ENCODE measurements at places on chromosomes 12 and 14.
A peak's percentile ranks its signal among the peaks of the same experiment; 100 is the strongest.

DNA sequence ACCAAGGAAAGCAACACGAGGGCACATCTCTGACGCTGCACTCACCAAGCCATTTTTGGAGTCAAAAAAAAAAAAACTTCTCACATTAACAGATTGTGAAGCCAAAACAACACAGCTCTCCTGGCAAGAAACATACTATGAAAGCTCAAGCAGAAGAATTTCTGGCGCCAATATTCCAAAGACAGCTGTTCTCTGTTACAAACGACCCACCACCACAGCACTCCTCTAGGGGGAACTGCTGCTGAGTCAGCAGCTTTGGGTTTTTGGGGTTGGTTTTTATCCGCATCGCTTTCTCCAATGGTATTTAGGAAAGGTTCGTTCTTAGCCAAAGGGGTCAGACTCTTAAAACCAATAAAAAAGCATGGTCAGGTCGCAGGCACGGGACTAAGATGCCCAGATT is 379.4 kb downstream of the RPS29 start:
- no peak for DNase-seq

- DNase-seq, result no peak
These were observed 512.1 kb downstream of the DIO2 start for GRCh38 chr14:79699206-79699605.

GRCh38 chr12:71011261-71011660 is 90.7 kb upstream of the PTPRR start:
- DNase-seq, result no peak

DNA sequence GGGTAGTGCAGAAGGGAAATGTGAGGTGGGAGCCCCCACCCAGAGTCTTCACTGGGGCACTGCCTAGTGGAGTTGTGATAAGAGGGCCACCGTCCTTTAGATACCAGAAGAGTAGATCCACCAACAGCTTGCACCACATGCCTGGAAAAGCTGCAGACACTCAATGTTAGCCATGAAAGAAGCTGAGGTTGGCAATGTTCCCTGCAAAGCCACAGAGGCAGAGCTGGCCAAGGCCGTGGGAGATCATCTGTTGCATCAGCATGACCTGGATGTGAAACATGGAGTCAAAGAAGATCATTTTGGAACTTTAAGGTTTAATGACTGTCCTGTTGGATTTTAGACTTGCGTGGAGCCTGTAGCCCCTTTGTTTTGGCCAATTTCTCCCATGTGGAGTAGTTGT is 468.4 kb upstream of the FOXG1 start:
- no peak for DNase-seq

DNA sequence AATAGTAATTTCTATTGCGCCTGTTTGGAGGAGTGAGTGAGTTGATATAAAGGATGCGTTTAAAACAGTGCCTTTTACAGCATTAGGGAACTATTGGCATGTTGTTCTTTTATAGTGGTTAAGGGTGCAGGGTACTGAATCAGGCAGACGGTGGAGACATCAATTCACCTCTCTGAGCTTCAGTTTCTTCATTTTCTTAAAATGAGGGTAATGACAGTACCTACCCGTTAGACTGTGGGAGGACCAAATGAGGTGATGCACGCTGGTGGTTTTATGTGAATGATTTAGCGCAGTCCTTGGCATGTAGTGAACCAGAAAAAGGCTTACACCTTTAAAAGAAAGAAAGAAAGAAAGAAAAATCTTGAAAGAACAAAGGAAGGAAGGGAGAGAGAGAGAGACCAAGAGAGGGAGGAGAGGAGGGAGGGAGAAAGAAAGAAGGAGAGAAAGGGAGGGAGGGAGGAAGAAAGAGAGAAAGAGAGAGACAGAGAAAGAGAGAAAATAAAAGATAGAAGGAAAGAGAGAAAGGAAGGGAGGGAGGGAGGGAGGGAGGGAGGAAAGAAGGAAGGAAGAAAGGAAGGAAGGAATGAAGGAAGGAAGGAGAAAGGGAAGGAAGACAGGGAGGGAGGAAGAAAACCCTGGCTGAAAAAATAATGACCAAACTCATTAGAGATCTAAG is 22.2 kb upstream of the CCND2 start:
- no peak for DNase-seq

DNA sequence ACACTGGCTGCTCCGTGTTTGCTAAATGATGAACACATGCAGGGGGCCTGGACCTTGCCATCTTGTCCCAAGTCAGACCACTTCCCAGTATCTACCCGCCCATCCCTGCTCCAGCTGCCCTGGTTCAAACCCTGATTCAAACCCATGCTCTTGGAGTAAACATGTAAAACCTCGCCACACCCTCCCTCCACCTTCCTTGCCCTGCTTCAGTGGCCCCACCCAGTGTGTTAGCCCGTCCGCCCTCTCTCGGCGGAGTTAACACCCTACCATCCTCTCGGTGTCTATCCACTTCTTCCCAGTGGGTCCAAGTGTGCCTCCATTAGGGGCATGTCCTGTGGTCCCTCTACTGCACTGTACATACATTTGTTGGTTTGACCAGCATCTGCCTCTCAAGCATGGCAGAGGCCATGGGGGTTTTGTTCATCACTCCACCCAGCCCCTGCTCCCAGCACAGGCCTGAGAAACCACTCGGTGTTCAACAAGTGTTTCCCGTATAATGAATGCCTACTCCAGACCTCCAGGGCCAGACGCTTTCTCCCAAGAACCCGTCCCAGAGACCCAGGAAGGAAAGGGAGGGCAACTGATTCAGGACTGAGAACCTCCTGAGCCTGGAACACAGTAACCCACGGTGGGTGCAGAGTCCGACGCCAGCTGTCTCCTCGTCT is 37.1 kb downstream of the P2RX4 start:
- DNase-seq, result no peak

GRCh38 chr12:99277591-99278379 is 369.8 kb upstream of the GARIN6 start:
- no peak for DNase-seq

GRCh38 chr12:6532051-6532926 is 2.0 kb upstream of the GAPDH start:
- DNase-seq, result peak; percentile 62

DNA sequence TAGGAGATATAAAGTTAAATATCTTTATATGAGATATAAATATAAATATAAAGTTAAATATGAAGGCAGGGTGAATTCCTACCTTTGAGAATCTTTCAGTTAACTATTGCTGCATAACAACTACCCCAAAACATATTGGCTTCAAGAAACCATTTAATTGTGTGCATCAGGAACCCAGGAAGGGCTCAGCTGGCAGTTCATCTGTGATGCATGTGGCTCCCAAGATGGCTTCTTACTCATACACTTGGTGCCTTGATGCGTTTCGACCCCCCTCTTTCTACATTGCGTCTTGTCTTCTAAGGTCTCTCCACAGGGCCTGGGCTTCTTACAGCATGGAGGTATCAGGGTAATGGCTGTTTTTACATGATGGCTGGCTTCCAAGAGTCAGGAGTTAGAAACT is 253.9 kb upstream of the CRY1 start:
- DNase-seq, result no peak

GRCh38 chr14:65986041-65986440 is 500.1 kb upstream of the CCDC196 start:
- no peak for DNase-seq

DNA sequence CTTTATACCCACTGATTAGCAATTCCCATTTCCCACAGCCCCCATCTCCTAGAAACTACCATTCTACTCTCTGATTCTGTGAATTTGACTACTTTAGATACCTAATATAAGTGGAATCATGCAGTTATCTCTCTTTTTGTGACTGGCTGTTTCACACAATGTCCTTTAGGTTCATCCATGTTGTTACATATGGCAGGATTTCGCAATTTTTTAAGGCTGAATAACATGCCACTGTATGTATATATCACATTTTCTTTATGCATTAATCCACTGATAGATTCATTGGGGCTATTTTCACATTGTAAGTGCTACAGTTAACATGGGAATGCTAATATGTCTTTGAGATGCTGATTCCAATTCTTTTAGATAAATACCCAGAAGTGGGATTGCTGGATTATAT is 11.8 kb upstream of the TBK1 start:
- DNase-seq, result no peak

DNA sequence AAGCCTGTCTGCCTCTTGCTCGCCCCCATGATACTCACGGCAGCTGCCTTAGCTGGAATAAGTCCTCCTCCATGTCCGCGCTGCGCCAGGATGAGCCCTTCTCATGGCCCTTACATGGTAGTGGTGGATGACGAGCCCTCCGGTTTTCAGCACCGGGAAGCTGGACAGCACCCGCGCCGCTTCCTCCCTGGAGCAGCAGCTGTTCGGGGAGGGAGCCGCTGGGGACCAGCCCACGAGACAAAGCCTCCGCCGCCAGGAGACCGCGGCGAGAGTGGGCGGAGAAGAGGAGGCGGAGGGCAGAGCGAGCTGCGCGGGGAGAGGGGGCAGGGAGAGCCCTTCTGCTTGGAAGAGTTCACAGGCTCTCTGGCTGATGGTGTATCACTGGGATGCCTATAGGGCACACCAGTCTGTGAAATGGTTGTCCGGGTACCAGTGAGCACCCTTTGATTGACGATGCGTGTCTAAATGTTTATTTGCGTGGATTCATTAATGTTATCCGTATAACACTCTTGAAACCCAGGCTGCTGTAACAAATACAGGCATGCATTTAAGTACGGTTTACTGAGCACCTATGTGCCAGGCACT is at the start of gene SVOP:
SVOP (minus strand) TSS at position 273 of the 585 bp plus-strand sequence; CDS start at position 73, 200 bp downstream.
- DNase-seq, result peak; percentile 83

- no peak for DNase-seq
These were observed 155.7 kb upstream of the LRIG3 start for GRCh38 chr12:59075968-59076490.

GRCh38 chr12:67541625-67541991 is 106.9 kb upstream of the DYRK2 start:
- DNase-seq, result no peak

GRCh38 chr12:28742791-28743190 is 406.3 kb upstream of the FAR2 start:
- no peak for DNase-seq

DNA sequence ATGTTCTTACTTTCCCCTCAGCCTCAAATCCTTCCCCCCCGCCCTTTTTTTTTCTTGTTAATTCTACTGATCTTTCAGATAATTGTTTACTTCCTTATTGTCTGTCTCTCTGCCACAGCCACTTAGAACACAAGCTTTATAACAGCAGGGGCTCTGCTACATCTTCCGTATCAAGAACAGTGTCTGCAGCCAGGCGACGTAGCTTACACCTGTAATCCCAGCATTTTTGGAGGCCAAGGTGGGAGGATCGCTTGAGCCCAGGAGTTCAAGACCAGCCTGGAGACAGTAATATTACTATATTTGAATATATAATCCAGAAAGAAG is 5.4 kb downstream of the SOS2 start:
- no peak for DNase-seq

- DNase-seq, result no peak
These were observed 242.2 kb downstream of the SOX5 start for GRCh38 chr12:23707270-23707669.

GRCh38 chr14:26204728-26205479 is 392.9 kb downstream of the NOVA1 start:
- peak; percentile 15 for DNase-seq

GRCh38 chr14:93025055-93025454 is 90.7 kb downstream of the ITPK1 start:
- DNase-seq, result no peak

GRCh38 chr12:12654691-12655460 is 41.1 kb downstream of the GPR19 start:
- no peak for DNase-seq

DNA sequence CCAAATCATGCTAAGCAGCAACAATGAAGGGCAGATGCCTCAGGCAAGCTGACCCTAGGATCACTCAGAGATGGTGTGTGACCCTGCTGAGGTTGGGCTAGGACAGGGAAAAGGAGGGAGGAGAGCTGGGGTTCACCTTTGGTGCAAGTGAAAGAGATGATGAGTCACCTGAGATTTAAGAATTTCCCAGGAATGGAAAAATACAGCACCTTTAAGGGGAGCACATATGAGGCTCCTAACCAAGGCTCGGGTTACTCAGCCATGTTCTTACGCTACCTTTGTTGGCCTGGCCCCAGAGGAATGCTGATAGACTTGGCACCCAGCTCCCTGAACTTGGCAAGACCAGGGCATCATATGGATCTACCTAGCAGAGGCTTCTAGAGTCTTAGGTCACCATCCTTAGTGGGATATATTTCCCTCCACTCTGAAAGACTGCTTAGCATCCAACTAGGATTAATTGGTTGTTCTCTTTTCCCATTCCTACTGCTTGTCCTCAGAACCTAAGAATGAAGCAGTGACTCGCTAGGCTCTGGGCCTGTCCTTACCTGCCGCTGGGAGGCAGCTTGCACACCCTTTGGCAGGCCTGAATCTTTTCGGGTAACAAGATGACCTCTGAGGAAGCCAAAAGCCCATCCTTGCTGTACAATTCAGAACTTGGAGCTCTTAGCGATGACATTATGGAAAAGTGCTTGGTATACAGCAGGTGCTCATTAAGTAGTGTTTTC is 4.0 kb upstream of the NAA25 start:
- no peak for DNase-seq

DNA sequence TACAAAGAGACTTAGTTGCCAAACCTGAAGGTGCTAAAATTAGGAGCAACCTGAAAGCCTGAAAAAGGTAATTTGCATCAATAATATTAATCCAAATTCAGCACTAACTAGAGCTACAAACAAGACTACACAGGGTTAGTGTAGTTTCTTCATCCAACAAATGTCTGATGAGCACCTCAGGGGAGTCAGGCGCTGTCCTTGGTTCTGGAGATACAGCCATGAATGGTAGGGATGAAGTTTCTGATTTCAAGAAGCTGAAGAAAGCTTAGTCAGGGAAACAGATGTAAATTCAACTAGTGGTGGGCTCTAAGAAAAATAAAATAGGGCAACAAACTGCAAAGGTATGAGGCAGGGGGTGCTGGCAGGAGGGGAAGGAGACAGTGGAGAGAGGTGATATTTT is 266.3 kb downstream of the GLT1D1 start:
- DNase-seq, result no peak

GRCh38 chr14:95318399-95319311 is 1.1 kb downstream of the CLMN start:
- DNase-seq, result no peak

- DNase-seq, result no peak
These were observed 103.9 kb downstream of the TGFB3 start for GRCh38 chr14:75877884-75878283.

GRCh38 chr12:13288501-13288900 is 92.0 kb downstream of the EMP1 start:
- no peak for DNase-seq

DNA sequence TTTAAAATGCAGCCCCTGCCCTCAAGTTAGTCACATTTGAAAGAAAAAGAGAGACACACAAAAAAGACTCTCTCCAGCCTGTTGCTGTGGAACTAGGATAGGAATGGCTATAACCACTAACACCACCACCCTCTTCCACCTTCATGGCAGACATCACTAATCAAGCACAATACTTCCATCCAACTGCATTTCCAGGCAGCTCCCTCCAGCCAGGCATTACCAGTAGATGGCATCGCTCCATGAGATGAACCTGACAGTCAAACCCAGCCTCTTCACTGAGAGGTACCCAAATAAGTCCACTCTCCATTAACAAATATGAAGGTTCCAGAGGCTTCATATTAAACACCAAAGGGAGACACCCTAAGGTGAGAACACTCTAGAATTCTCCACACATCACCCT is 24.4 kb downstream of the SLC8B1 start:
- DNase-seq, result peak; percentile 34
